ENCODE measurements at places on chromosomes 16 and 17.

- DNase-seq: no peak
Measured at GRCh38 chr17:68185820-68186219, 62.0 kb upstream of the AMZ2 start.

GRCh38 chr17:15039366-15039765, 225.8 kb downstream of the PMP22 start:
- DNase-seq: no peak

DNA sequence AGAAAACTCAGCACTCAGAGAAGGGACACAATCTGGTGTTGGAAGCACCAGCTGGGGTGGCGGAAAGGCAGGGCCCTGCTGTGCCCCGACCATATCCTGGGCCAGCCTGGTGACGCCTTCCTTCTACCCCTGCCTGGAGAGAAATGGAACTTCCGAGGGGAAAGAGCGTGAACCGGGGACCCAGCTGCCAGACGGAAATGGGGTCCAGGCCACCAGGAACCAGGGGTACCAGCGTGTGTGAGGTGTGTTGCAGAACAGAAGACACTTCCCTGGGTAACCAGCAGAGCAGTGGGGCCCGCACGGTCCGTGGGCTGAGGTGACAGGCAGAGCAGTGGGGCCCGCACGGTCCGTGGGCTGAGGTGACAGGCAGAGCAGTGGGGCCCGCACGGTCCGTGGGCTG, 6.8 kb downstream of the RAB40B start:
- peak; percentile 19 for DNase-seq

GRCh38 chr17:6599364-6599763, 41.1 kb downstream of the KIAA0753 start:
- no peak for DNase-seq

- no peak for DNase-seq
Measured at GRCh38 chr16:1691276-1691675, 13.2 kb downstream of the JPT2 start.

DNA sequence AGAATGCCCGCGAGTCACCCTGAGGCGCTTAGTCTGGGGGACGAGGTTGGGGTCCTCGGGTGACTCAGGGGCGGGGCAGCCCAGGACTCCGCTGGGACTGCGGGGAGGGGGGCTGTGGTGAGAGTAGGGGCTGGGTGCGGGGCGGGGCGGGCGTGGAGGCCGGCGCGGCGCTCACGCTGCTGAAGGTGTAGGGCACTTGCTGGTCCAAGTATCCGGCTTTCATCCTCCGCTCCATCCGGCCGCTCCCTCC, 832 bp downstream of the ETV4 start:
- no peak for DNase-seq

DNA sequence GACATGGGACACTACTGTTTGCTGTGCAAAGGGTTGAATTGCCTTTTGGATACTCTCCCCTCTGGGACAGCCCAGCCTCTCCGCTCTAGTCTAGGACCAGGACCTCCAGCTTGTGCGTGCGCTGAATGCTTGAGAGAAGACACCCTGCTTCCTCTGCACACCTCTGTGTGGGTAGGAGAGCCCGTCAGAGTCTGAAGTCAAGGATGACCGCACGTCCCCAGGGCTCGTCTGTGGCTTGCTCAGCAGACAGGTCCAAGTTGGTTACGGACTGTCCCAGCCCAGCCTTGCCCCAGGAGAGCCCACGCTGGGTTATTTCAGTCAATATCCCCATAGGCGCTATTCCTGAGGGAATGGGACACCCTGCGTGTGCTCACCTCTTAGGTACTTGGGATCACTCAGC, 3.7 kb downstream of the C16orf89 start:
- DNase-seq: no peak

- DNase-seq: no peak
Measured at GRCh38 chr17:45709728-45710288, 74.3 kb upstream of the CRHR1 start.

DNA sequence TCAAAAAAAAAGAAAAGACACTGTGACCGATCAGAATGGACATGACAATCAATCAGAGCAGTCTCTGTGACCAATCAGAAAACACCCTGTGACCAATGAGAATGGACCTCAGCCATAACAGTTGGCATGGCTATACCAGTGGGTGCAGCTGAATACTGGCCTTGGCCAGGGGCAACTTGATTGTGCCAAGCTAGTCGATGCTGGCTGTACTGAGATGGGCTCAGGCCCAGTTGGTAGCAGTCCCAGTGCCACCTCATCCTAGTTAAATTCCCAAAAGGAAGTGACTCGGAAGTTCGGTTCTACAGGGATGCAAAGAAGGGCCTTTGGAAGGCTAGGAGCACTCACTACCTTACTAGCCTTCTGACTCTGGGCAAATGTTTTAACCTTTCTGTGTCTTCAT, 37.2 kb upstream of the BCO1 start:
- DNase-seq: no peak
